ENCODE measurements at places on chromosomes 2 and 18. TPM values are rescaled to one million over a fixed set of nuclear protein-coding genes. Genes with fewer than 3 reads are reported as not detected.

DNA sequence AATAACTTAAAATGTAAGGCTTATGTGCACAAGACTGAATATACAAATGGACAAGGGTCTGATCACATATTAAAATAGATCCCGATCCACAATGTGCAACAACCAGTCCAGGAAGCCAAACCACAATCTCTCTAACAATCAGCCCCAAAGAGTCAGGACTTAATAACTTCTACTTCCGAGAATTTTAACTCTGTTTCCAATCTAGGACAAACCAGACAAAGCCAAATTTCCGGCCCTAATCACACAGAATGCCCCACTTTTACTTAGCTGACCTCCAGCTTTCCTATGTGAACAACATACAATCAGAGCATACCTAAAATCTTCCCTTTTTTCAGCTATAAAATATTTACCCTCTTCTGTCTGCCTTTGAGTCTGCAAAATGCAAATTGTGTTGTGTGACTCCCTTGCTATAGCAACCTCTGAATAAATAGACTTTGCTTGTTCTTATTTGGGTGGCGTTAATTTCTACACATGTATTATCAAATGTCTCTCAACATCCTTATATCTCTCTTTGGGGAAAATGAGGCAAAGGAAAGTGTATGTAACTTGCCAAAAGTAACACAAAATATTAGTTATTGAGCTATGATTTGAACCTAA is 381.9 kb upstream of the MC4R start:
- DNase-seq: no peak

DNA sequence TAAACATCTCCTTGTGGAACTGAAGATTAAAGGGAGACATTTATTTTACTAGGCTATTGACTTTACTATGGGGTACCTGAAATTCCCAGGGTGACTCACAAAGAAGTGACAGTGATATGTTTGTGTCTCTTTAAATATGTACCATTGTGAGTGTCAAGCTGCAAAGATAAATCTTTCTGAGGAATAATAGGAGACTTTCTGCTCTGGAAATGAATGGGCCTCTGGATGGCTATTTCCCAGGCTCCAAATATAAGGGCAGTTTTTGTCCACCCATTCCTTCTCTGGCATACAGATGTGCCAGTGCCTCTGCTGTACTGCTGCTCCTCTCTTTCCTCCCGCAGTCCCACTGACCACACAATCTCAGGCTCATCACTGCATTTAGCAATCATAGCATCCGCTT is 586.4 kb upstream of the CNTNAP5 start:
- no peak for DNase-seq

- DNase-seq: no peak
Observed at GRCh38 chr18:58175122-58175785, 131.2 kb downstream of the NEDD4L start.

- DNase-seq: no peak
Observed at GRCh38 chr2:118988706-118989105, 46.7 kb downstream of the MARCO start.

The CLHC1 gene
- total RNA-seq: 9.8 TPM

All from CD8-positive, alpha-beta memory T cell (primary cell).